Fibroblast of skin of right quadriceps (primary cell): ENCODE measurements at places on chromosomes 6 and 20.

DNA sequence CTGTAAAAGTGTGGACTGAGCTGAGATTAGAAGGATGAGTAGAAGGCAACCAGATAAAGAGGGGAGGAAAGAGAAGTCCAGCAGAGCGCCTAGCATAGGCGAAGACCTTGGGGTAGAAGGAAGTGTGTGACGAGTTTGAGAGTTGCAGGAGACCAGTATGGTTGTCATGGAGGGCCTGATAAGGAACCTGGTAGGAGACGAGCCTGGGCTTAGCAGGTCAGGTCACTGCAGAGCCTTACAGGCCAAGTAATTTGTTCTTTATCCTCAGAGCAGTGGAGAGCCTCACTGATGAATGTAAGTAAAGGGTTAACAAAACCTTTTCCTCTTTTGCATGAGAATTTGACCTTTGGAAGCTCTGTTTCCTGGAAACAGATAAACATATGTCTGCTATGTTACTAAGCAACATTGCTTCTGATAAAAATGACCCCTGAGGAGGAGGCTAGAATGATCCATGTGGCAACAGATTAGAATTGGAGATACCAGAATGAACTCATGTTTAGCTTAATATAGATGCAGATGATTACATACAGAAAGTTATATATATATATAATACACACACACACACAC lies 2.9 kb upstream of the TMEM74B start:
- no peak for DNase-seq

GRCh38 chr6:43823879-43824702 lies 54.1 kb downstream of the VEGFA start:
- DNase-seq, result no peak

DNA sequence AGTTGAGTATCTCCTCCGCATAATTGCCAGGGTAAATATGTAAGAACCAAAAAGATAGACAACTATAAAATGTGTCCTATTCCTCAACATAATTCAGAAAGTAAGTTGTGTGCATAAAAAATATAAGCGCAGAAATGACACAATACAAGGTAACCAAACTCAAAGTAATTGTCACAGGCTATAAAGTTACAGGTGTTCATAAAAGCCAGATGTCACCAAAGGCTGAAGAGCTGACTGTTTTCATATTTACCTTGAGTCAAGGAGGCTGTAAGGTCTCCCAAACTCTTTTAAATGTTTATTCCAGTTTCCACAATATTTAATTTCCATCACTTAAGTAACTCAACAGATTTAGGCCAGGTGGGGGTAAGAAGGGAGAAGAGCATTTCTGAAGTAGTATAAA lies 192.2 kb upstream of the MARCKS start:
- no peak for DNase-seq

DNA sequence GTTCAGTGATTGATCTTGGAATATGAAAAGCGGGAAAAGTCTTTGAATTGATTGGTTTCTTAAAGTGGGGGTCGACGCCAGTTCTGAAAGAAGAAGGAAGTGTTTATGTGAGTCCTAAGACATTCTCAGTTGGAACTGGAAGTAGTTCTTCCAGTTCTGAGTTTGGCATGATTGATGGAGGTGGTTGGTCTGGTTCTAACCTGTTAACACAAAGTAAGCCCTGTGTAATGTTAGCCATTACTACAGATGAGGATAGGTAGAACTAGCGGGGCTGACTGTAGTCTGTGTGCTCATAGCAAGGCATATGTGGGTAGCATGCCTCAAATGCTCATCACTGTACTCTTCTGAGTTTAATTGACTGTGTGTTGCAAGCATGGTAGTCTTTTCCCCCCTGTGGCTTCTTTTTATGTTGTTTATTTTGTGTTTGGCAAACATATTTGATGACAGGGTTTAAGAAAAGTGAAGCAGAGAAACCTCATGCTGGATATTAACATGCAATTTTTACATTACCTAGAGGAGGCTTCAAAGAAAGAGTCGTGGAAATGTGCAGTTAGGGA lies 24.9 kb downstream of the CITED2 start:
- no peak for DNase-seq

- DNase-seq, result no peak
Measured at GRCh38 chr6:129485746-129486145, 224.2 kb downstream of the ARHGAP18 start.

GRCh38 chr20:577167-577791 lies 32.8 kb downstream of the TCF15 start:
- DNase-seq, result no peak

- DNase-seq, result peak; percentile 44
Measured at GRCh38 chr6:85670573-85670972, 27.9 kb upstream of the SYNCRIP start.

DNA sequence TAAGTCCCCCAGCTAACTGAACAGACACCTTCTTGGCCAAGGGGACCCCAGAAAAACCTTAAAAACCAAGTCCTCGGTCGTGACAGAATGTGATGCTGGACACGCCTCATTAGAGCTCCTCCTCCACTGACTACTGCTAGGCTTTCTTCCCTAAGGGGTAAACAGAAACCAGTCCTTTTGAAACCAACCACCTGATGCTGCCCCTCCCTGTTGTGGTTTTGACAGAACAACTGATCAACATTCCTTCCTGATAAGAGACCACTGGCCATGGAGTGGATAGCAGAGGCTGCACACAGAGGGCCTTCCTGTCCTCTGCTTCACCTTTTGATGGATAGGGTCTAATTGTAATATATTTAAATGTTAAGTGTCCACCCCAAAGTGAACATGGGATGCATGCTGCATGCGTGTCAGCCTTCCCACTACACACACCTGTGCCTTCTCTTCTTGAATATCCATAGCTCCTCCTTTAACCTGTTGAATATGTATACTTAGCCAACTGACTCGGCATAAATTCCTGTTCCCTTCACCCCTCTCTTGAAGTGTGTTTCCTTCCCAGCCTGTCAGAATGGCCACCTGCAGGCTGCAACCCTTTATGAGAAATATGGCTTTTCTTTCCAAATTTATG lies 27.9 kb upstream of the SLC2A12 start:
- no peak for DNase-seq

- DNase-seq, result peak; percentile 91
Measured at GRCh38 chr6:12232339-12232738, 57.8 kb upstream of the EDN1 start.

DNA sequence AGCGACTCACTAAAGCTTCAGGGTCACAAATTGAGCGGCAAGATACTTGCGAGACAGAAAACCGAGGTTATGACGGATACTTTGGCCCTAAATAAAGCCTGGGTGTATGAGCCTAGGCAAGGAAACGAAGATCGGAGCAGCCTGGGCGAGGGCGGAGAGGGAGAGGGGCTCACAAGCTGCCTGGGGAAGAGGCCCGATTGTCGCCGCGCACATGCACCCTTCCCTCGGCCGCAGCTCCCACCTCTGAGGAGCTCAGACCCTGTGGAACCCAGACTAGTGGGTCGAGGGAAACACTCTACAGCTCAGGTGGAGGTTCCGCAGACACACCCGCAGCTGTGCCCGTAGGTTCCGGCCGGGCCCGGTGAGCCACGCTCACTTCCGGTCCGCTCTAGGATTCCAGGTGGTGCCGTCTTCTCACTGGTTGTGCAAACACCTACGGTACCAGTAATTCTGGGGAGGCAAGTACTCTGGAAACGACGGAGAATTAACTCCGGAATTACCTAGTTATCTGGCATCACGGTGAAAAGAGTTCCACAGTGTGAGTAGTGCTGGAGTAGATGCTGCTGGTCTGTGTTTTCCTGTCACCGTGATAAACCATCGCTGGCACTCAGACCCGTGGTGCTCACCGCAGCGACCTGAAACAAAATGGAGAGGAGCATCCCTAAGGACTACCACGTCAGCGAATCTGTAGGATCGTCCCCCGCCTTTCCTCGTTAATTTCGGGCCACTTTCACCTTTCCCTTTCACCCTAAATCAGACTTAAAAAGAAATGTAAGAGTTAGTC lies 61.5 kb downstream of the GPX5 start:
- DNase-seq, result peak; percentile 56

DNA sequence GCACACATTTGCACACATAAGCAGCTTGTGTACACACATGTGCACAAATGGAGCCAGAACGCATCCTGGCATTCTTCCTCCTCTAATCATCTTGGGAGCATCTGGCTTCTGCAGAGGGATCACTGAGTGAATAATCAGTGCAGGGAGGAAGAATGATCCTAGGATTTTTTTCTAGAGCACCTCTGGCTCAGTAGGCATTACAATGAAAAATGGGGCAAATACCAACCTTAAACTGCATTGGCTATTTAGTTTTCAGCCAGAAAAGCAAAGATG lies 205.7 kb upstream of the TCF21 start:
- DNase-seq, result peak; percentile 9

- peak; percentile 13 for DNase-seq
Measured at GRCh38 chr20:15706719-15707118, 866.5 kb downstream of the KIF16B start.

GRCh38 chr6:42389736-42390135 lies 62.0 kb downstream of the TRERF1 start:
- no peak for DNase-seq

DNA sequence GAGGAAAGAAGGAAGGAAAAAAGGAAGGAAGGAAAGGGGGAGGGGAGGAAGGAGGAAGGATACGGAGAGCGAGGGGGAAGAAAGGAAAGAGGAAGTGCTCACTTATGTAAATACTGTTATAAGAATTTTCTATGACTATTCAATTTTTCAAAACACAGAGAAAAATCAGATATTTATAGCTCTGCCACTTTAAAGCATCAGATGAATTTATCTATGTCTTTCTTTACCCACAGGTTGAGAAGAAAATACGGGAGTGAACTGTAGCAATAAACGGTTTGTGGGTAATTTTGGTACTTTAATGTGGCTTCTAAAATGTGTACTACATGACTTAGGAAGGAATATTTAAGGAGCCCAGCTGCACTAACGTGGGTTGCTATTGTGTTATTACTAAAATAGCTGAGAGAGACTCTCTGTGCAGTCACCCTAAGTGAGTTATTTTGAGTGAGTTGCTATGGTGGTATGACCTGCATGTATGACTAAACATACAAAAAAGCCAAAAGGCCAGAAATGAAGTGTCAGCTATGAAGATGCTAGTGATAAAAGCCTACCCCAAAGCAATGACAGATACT lies 225.5 kb downstream of the SOD2 start:
- peak; percentile 27 for DNase-seq

GRCh38 chr20:63082939-63083735 lies 76.4 kb upstream of the BHLHE23 start:
- DNase-seq, result no peak

DNA sequence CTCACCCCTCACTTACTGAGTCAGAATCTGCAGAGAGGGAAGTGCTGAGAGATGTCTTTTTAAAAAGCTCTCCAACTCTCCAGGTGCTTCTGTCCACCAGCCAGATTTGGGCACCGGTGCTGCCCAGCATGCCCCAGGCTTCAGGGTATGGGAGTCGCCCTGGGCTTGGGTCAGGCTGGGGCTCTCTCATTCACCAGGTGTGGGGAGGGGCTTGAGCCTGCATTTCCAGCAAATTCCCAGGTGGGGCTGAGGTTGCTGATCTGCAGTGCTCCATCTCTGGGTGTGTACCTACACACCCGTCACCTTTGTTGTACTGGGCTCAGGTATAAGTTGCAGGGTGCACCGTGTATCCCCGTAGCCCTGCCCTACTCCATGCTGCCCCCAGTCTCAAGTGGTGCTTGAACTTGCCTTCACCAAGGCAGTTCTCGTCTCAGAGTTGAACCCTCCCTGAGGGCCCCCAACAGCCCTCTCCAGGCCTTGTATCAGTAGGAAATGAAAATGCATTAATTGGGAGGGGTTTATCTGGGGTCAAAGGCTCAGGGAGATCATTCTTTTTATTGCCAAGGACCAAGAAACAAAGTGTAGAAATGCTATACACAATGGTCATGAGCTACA lies 23.5 kb downstream of the PPP1R3G start:
- no peak for DNase-seq

DNA sequence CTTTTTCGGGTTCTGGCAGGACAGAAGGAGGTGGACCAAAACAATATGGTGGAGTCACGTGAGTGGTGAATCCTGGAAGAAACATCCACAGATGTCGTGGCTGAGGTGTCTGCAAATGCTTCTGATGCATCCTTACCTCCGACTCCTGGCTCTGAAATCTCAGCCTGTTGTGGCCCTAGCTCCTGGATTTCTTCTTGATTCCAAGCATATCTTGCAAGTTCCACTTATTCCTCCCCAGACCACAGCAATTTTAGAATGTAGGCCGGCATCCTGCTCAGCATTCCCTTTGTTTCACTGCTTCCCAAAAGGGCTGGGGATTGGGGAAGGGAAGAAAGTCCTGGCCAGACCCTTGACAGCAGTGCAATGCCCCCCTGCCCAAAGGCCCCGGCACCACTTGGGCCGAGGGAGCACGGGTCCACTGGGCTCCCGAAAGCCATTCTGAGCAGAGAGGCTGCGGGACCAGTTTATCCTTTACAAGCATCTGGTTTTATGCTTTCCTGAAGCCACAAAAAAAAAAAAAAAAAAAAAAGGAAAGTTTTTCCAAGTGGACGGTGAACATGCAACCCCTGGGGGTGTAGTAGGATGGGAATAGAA lies 200.9 kb upstream of the RNF24 start:
- peak; percentile 81 for DNase-seq

- no peak for DNase-seq
Measured at GRCh38 chr20:9565910-9566550, 51.6 kb downstream of the LAMP5 start.

DNA sequence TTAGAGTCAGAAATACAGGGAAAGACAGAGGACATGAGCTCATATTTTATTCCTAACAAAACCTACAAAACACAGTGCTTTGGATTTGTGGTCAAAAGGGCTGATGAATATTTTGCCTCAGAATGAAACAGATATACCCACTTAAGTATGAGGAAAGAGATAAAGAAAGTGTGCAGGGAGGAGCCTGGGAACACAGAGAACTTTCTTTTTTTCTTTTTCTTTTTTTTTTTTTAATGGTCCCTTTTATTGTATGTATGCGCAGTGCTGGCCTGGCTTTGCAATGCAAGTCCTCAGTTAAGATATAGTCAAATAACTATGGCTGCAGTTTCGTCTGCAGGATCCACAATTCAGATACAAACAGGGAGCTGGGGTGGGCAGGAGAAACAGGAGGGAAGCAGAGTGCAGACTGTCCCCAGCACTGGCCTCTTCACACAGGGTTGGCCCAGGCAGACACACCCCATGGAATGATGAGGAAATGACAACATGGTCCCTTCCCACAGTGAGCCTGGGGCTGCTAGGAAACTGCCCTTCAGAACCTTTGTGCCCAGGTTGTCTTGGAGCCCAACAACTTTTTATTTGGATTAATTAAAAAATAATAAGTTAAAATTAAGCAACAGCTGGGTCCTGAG lies 629.8 kb upstream of the AGPAT4 start:
- no peak for DNase-seq

GRCh38 chr6:137240168-137240567 lies 21.0 kb upstream of the IFNGR1 start:
- peak; percentile 70 for DNase-seq

GRCh38 chr20:50221501-50222308 lies 31.1 kb downstream of the CEBPB start:
- no peak for DNase-seq

DNA sequence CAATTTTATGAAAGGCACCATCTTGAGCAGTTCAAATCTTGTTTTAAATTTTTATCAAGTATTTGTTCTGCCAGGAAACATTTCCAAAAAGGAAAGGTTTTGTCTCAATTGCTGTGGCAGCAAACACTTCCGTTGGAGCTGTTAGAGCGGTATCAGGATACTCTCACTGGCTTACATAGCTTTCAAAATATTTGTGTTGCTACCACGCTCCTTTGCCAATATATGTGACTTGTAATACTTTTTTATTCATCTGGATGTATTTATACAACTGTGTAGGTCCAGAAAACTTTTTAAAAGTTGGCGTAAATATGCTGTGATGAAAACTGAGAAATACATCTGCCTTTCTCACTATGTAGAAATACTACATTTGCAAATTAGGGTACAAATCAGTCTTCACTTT lies 37.8 kb upstream of the NHSL1 start:
- DNase-seq, result peak; percentile 70
